Osteoblast (primary cell): ENCODE measurements at places on chromosomes 2 and 18. TPM values are rescaled to one million over a fixed set of nuclear protein-coding genes. Genes with fewer than 3 reads are reported as not detected.

GRCh38 chr2:26807788-26808460 lies 22.1 kb downstream of the CENPA start:
- H3K4me1 ChIP-seq: peaks cover 3% of the 10 kb centered on the region
- peaks cover 7% of the 10 kb centered on the region for H3K27me3 ChIP-seq
- H3K27ac ChIP-seq: no peak overlapping the region

PSMD14 gene
- 74.2 and 76.0 TPM in 2 replicates for total RNA-seq

FAM161A gene
- 3.2 and 3.3 TPM in 2 replicates for total RNA-seq

PLEKHH2 gene
- 18.8 and 19.2 TPM in 2 replicates for total RNA-seq

ABCG8 gene
- not detected in 2 replicates for total RNA-seq

GRCh38 chr2:173299764-173300163 lies 54.9 kb upstream of the CDCA7 start:
- H3K4me3 ChIP-seq: no peak overlapping the region
- H3K36me3 ChIP-seq: no peaks in the 10 kb centered on the region
- no peaks in the 10 kb centered on the region for H3K27me3 ChIP-seq
- no peaks in the 10 kb centered on the region for H3K4me1 ChIP-seq

- H3K36me3 ChIP-seq: no peaks in the 10 kb centered on the region
- no peaks in the 10 kb centered on the region for H3K4me1 ChIP-seq
- H3K27ac ChIP-seq: no peak overlapping the region
- H3K4me3 ChIP-seq: no peak overlapping the region
Observed at GRCh38 chr2:218033590-218034496, 31.0 kb upstream of the TNS1 start.

GIGYF2 gene
- total RNA-seq: 57.2 and 60.7 TPM in 2 replicates

GRCh38 chr2:195706161-195706900 lies 49.3 kb downstream of the SLC39A10 start:
- peaks cover 11% of the 10 kb centered on the region for H3K4me1 ChIP-seq
- no peaks in the 10 kb centered on the region for H3K27me3 ChIP-seq
- no peak for DNase-seq
- H3K36me3 ChIP-seq: peaks cover 5% of the 10 kb centered on the region
- H3K4me3 ChIP-seq: no peak overlapping the region

- H3K4me3 ChIP-seq: no peak overlapping the region
- no peaks in the 10 kb centered on the region for H3K36me3 ChIP-seq
- H3K27me3 ChIP-seq: peaks cover 6% of the 10 kb centered on the region
- H3K4me1 ChIP-seq: no peaks in the 10 kb centered on the region
- no peak for DNase-seq
Observed at GRCh38 chr2:227207573-227207972, 43.1 kb downstream of the COL4A3 start.

- DNase-seq: no peak
- peaks cover 10% of the 10 kb centered on the region for H3K4me1 ChIP-seq
- H3K4me3 ChIP-seq: no peak overlapping the region
- H3K36me3 ChIP-seq: peaks cover 52% of the 10 kb centered on the region
- H3K27ac ChIP-seq: no peak overlapping the region
Observed at GRCh38 chr2:232833830-232834229, 36.2 kb upstream of the SNORC start.

DNA sequence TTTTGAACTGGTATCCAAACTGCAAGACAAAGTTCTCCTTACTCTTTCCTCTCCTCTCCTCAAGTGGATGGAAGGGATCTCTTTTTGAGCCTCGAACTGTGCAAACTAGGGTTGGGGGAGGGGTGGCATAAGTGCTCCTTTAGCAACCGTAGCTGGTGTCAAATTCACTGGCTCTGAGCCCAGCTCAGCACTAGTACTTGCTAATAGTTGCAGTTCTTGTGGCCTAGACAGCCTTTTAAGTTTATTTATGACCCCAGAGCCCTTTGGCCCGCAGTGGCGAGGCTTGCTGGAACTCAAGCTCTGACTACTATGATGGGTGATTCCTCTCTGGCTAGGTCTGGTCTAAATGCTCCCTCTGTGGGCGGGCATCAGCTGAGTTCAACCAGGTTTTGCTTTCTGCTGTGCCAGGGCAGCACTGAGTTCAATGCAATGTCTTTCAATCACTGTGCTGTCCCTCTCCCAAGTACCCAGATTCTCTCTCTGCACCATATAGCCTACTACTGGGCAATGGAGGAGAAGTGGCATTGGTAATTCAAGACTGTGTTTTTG lies 528.4 kb upstream of the SYT4 start:
- H3K4me3 ChIP-seq: no peak overlapping the region
- no peaks in the 10 kb centered on the region for H3K27me3 ChIP-seq
- H3K36me3 ChIP-seq: no peaks in the 10 kb centered on the region
- no peak overlapping the region for H3K27ac ChIP-seq
- DNase-seq: no peak

- H3K4me1 ChIP-seq: no peaks in the 10 kb centered on the region
- H3K4me3 ChIP-seq: no peak overlapping the region
- no peaks in the 10 kb centered on the region for H3K27me3 ChIP-seq
Observed at GRCh38 chr2:229612384-229612971, 101.9 kb downstream of the DNER start.

- DNase-seq: no peak
- peaks cover 40% of the 10 kb centered on the region for H3K27me3 ChIP-seq
- no peak overlapping the region for H3K27ac ChIP-seq
Observed at GRCh38 chr2:41906338-41906725, 141.5 kb upstream of the PKDCC start.

NEURL3 gene
- total RNA-seq: 0.29 TPM in 1 of 2 replicates, not detected in the other

DNA sequence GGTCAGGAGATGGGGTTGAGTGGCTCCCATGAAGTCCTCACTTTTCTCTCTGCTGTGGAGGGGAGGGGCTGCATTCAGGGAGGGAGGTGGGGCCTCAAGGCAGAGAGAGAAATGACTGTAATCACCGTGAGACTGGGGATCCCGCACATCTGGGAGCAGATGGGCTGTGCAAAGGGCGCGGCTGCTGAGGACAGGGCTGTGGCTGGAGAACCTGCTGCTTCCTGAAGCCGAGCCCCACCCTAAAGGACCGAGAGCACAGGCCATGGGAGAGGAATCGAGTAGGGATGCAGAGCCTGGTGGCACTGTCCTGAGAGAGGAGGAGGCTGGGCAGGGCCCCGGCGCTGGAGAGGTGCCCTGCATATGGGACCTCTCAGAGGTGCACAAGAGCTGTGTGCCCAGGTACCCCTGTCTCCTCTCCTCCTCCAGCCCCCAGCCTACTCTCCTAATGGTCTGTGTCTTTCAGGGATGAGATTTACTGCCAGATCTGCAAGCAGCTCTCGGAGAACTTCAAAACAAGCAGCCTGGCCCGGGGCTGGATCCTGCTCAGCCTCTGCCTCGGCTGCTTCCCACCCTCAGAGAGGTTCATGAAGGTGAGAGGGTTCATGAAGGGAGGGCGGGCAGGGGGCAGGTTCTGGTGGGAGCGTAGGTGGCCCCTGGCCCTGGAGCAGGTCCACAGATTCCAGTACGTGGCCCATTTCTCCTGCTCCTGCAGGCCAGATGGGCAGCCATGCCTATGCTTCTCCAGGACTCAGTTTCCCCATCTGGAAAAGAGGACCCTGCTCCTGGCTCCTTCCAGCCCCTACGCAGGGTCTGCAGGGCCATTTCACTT lies 25.9 kb upstream of the GPR17 start:
- peaks cover 6% of the 10 kb centered on the region for H3K4me1 ChIP-seq
- H3K27ac ChIP-seq: no peak overlapping the region
- no peak overlapping the region for H3K4me3 ChIP-seq
- DNase-seq: peak; percentile 87
- H3K36me3 ChIP-seq: no peaks in the 10 kb centered on the region
- no peaks in the 10 kb centered on the region for H3K27me3 ChIP-seq

UGT1A7 gene
- not detected in 2 replicates for total RNA-seq

TLX2 gene
- under 0.01 and 0.36 TPM in 2 replicates for total RNA-seq

GTF2A1L gene
- total RNA-seq: 0.59 and 1.1 TPM in 2 replicates

DNA sequence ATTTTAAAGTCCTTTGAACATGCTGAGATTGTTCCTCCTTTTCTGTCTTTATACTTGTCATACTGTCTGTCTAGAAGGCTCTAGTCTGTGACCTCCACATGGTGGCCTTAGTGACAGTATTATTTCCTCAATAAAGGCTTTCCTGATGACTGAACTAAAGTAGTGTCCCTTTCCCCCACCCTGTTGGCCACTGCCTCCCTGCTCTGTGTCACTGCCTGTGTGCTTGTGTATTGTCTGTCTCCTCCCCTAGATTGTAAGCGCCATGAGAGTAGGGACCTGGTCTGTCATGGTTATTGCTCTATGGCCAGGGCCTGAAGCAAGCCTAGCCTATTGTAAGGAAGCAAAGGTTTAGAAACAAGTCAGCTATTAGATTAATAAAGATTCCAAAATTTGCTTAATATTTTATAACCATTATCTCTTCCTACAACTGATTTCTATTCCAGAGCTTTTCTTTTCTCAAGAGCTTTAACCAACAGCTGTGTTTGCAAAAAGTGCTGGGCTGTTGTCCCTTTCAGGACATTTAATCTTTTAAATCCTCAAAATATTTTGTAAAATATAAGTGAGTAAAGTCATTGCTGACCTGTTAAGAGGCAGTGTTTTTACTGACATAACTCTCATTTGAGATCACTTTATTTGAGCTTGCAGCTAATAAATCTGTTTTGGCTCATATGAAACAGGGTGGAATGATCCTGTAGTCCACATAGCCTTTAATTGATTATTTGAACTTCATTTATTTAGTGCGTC lies 35.5 kb downstream of the DIS3L2 start:
- H3K27me3 ChIP-seq: no peaks in the 10 kb centered on the region
- DNase-seq: no peak
- H3K27ac ChIP-seq: no peak overlapping the region
- no peaks in the 10 kb centered on the region for H3K4me1 ChIP-seq
- H3K36me3 ChIP-seq: no peaks in the 10 kb centered on the region

DNA sequence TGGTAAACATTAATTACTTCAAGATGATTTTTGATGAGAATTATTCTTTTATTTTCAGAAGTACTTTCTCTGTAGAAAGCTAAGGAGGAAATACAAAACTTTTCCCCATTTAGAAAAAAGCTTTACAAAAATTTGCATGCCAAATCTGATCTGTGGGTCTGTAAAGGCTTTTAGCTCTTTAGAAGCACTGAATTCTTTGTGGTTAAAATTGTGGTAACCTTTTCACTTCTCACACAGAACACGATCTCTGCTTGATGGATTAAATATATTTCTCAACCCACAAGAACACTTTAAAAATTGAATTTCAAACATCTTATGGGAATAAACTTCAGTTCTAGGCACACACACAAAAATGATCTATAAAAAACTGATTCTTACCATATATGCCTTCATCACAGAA lies 63.7 kb downstream of the VIL1 start:
- H3K4me1 ChIP-seq: no peaks in the 10 kb centered on the region
- no peak overlapping the region for H3K4me3 ChIP-seq
- H3K27ac ChIP-seq: no peak overlapping the region
- no peaks in the 10 kb centered on the region for H3K27me3 ChIP-seq
- DNase-seq: peak; percentile 17

- no peaks in the 10 kb centered on the region for H3K27me3 ChIP-seq
- no peak overlapping the region for H3K4me3 ChIP-seq
- no peaks in the 10 kb centered on the region for H3K36me3 ChIP-seq
Observed at GRCh38 chr2:54073796-54074195, 41.6 kb upstream of the ACYP2 start.

DNA sequence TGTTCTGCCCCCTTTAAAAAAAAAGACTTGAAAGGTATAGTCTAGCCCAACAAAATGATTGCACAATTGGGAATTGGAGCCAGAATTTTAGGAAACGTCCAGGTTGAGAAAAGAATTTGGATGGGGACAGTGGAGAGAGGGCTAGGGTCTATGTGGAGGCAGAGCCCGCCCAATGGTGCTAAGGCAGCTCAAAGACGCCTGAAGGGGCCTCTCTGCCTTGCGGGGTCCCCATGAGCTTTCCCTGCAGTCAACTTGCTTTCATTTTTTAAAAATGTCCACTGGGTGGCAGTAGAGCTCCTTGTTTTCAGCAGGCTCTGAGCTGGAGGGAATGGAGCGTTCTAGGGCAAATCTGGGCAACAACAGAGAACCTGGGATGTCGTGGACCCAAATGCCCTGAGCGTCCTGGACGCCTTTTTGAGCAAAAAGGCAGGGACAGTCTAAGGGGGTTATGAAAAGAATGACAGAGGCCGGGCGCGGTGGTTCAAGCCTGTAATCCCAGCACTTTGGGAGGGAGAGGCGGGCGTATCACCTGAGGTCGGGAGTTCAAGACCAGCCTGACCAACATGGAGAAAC lies 40.2 kb upstream of the ITM2C start:
- H3K4me3 ChIP-seq: peak overlapping the region; percentile 51
- no peak overlapping the region for H3K27ac ChIP-seq
- peak; percentile 95 for DNase-seq
- H3K27me3 ChIP-seq: peaks cover 25% of the 10 kb centered on the region

DNA sequence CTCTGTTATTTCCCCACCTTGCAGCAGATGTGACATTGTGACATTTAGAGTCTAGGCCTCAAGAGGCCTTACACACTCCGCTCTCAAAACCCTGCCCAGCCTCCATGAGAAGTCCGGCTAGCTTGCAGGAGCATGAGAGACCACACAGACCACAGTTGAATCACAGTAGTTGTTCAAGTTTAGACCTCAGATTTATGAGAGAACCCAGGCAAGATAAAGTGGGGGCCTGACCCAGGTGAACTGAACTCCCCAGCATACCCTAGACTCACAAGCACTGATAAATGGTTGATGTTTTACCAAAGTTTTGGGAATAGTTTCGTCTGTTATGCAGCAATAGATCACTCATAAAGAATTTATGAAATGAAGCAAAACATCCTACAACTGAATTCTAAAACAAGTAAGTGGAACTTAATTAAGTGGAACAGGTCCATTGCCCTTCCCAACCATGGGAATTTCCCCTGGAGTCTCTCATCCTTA lies 4.7 kb upstream of the STAT1 start:
- no peak overlapping the region for H3K4me3 ChIP-seq
- H3K36me3 ChIP-seq: no peaks in the 10 kb centered on the region
- no peaks in the 10 kb centered on the region for H3K27me3 ChIP-seq
- no peak for DNase-seq
- H3K4me1 ChIP-seq: peaks cover 32% of the 10 kb centered on the region

DNA sequence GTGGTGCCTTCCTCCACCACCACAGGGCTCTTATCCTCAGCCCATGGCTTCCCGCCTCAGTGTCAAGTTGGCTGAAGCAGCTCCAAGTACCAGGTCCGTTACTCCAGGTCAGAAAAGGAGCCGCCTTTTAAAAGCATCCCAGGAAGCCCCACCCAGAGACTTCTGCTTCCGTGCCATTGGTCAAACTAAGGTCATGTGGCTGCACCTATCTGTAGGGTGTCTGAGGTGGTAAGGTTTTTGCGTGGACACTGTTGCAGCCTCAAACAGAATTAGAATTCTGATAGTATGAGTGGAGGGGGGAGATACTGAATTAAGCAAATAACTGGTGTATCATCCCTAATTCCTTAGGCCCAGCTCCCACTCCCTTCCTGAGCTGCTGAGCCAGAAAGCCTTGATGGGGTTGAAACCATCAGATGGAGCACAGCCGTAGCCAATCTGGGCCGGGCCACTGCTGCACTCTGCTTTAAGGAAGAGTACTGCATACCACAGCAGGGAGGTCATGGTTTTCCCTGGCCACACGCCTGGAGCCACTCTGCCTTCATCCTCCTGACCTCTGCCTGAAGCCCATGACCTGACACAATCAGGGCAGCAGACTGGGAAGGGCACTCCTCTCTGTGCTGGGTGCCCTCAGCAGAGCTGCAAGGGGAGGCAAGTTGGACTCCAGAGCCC lies 8.4 kb downstream of the TMEM247 start:
- H3K36me3 ChIP-seq: no peaks in the 10 kb centered on the region
- H3K27ac ChIP-seq: no peak overlapping the region
- no peaks in the 10 kb centered on the region for H3K27me3 ChIP-seq
- H3K4me1 ChIP-seq: peaks cover 21% of the 10 kb centered on the region
- H3K4me3 ChIP-seq: no peak overlapping the region
- peak; percentile 94 for DNase-seq
